Right renal pelvis (tissue), 4 donors: ENCODE measurements at places on chromosomes 6 and 20.

- no peak for DNase-seq
Observed at GRCh38 chr20:38631155-38632022, 29.8 kb downstream of the ARHGAP40 start.

DNA sequence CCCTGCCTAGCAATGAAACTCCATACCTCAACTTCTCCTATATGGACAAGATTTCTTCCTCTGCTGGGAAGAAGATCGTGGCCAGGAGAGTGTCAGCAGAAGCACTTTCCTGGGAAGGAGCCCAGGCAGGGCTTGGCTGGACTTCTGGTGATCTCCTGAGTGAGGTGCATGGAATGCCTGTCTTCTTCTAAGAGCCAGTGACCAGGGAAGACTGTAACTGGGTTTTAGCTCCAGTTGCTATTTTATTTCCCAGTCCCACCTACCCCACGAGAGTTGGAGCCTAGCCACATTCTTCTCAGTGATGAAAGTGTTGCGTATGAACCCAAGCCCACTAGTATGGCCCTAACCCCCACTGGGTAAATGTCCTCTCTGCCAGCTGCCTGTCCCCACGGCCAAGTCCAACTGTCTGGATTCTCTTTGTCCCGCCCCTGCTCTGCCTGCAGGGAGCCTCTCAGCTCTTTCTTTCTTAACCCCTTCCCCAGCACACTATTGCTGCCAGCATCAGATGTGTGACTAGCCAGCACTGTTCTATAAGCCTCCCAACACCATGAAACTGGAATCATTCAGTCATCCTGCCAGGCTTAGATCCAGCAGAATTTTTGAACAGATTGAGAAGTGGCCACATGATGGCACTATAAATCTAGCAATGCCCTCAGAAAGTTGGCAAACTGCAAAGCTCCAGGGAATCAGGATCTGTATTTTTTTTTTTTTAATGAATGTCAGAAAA lies 69.8 kb upstream of the FAM184A start:
- no peak for DNase-seq

DNA sequence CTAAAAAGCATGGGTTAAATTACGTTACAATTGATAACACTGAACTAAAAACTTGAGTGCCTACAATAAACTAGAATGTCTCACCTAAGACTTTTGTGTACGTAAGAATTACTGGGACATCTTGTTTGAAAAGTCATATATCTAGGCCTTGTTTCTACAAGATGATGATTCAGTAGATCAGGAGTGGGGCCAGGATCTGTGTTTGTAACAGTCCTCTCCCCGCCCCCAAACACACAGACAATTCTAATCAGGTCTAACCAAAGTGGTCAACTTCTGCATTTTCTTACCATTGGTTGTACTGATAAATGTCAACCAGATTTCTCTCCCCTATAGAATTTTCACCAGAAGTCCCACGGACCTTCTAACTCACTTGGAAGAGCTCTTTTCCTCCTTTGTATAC lies 56.9 kb downstream of the RAMACL start:
- no peak for DNase-seq

DNA sequence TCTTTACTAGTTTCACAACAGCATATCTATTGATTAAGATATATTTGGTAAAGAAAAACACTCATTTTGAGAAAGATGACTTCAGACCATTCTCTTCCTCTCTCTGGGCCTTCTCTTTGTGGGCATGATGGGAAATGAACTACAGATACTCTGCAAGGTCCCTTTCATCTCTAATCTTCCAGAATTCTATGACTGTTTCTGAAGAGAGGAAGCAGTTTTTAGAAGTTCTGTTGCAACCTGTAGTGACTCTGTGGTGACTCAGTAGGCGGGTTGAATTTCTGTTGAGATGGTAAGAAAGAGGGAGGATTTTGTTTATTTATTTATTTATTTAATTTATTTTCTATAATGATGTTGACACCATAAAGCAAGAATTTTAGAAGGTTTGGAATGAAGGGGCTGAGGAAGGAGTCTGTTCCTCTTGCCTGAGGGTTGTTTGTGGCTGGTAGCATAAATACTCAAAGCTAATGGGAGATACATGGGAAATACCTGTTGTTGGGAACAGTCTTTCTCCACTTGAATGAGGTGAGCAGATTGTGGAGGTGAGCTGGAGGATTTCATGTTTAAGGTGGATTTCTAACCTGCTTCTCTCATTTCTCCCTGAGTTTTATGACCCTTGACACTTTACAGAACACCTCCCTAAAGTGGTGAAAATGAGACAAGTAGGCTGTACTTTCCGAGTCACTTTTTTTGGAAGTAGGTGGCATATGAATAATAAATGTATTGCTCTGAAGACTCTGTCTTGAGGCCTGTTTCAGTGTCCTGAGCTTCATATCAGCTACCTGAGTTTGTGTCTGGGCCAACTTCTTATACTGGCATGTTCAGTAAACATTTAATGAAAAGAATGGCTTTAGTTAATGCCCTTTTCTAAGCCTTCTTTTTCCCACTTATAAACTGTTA lies 15.0 kb downstream of the ACSS2 start:
- no peak for DNase-seq

- DNase-seq: no peak
Observed at GRCh38 chr6:39018103-39018502, 30.5 kb upstream of the GLP1R start.

DNA sequence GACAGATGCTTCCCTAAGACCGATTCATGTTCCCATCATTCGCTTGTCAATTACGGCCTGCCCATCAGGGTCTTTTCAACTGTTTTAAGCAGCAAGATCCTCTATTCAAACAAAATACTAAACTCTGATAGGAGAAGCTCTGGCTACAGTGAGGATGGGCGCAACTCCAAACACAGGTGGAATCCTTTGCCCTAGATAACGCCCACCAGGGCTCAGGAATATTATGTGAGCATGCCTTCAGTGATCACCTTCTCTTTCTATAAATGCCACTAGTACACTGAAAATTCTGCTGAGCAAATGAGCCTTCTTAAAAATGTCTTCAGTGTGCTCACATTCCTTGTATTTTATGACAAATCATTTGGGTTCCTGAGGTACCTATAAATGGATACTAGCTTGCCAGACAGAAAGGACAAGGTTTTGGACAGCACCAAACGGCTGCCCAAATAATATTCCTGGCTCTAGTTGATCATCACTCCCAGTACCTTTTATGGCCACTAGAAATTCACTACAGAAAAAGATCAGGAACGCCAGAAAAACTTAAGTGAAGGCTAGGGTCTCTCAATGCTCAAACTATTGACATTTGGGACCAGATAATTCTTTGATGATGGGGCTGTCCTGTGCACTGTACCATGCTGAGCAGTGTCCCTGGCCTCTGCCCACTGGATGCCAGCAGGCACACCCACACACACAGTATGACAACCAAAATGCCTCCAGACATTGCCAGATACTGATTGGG lies 13.1 kb downstream of the ZNF217 start:
- DNase-seq: no peak

DNA sequence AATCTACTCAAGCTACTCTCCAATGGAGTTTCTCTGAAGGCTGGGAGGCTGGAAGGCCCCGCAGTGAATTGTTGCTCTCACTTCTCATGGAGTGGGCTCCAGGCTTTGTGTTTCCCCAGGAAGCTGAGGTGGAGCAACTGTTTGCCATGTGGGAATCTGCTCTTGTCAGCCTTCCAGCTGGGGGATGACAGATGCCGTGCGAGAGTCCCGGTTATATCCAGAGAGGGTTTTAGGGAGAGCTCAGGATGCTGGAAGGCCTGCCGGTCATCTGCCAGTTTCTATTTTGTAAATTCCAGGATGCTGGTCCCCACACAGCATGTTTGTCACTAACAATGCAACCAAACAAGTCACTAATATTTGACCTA lies 98.2 kb upstream of the NAA20 start:
- no peak for DNase-seq

DNA sequence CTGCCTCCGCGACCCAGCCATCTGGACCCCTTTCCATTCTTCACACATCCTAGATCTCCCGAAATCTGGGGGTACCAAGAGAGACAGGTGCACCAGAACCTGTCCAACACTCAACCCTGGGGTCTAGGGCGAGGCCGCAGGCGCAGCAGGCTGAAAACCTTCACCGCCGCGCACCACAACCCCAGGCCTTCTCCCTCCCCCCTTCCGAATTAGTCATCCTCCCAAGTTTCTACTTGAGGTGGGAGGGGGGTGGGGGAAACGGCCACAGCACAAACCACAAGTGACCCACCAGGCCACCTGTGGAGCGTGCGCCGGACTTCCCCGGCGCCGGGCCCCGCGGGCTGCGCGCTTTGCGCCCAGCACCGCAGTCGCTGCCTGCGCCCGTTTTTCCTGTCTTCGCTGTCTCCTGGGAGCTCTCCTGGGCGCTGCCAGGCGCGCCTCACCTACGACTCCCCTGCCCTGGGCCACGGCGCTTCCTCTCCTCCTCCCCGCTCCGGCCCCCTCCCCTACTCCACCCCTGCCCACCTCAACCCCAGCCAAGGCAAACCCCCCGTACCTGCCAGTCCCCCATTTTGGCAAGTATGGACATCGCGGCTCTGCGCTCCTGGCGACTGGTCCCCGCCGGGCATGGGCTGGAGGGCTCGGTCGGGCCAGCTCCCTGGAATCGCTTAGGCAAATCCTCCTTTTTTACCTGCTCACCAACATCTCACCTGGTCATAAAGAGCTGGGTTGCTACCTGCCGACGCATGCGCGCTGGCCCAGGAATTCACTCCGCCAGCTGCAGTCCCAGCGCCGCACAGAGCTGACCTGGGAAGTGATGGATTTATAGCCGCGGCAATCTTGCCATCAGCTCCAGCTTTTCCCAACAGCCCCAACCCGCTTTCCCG lies 4.2 kb upstream of the TFAP2A start:
- no peak for DNase-seq

DNA sequence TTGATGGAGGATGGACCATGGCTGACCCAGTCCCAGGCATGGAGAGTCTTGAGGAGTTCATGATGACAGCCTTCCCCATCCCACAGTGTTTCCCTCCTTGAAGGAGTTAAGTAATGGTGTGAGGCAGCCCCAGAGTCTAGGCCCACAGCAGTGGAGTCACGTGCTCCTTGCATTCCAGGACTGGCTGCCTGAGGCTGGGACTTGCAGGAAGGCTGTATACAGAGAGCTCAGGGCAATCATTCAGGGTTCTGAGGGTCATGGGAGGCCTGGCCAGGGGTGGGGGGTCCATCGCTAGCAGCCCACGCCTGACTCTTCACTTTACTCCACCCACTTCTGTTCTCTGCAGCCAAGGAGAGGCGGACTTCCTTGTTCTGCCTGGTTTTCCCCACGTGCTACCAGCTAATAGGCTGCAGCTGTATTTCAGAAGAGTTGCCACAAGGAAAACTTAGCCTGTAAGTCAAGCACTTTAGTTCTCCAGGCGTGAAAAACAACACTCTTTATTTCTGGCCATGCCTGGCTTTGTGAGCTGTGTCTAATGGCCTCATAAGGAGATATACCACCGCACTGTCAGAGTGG lies 272.5 kb downstream of the DHX35 start:
- peak; percentile 44 for DNase-seq

- no peak for DNase-seq
Observed at GRCh38 chr6:16316741-16317251, 78.4 kb downstream of the GMPR start.

GRCh38 chr6:120965814-120966213 lies 368.5 kb downstream of the TBC1D32 start:
- no peak for DNase-seq

- DNase-seq: no peak
Observed at GRCh38 chr20:21523895-21524294, 10.0 kb upstream of the NKX2-2 start.

DNA sequence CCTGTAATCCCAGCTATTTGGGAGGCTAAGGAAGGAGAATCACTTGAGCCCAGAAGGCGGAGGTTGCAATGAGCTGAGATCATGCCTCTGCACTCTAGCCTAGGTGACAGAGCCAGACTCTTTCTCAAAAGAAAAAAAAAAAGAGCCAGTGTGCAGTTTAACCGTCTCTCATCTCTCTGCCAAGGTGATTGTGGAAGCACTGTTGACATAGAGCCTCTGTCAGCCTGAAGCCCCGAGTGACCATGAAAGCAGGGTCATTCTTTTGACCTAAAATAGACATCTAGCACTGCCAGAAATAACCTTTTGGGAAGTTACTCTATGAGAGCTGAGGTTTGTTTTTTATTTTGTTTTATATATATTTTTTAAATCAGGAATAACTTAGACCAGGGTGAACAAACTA lies 7.4 kb downstream of the DEFB127 start:
- no peak for DNase-seq

DNA sequence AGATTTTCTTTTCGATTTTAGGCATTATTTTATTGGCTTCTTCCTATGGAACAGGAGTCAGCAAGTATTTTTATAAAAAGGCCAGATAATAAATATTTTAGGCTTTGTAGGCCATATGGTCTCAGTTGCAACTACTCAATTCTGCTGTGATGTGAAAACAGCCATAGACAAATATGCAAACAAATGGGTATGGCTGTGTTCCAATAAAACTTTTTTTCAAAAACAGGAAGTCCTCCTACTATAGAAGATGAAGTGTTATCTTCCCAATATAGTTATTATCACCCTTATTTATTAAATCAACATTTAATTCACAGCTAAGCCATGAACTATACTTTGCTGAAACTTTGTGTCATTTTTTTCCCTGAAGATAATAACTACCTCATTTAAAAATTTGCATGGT lies 57.2 kb downstream of the CHD6 start:
- no peak for DNase-seq

DNA sequence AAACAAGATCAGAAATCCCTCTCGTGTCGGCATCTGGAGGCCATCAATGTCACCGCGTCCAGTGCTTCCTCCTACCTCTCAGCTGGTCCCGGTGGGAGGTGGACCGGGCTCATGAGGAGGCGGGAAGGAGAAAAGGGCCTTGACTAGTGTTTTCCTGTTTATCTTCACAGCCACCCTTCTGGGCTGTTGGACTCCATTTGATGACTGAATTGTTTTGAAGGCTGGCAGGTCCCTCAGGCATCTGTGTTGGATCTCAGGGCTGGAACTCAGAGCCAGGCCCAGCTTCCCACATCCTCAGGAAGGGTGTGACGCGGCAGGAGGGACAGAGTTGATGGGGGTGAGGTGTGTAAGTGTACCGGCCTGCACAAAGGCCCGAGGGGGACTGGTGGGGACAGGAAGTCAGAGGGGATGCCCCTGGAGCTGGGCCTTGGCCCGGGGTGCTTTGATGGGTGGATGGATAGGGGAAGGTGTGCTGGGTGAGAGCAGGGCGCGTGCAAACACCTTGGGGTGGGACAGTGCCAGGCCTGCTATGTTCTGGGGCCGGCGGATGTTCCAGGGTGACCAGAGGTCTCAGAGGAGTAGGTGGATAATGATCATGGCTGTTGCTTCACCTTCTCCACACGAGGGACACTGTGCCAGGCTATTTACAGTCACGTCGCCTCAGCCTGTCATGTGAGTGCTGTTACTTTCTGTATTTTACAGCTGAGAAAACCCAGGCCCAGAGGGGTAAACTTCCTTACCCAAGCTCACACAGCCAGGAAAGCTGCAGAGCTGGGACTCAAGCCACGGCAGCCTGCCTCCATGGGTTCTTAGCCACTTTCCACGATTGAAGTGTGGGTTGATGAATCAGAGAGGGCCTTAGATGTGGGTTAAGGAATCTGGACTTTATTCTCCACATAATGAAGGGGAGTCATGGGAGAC lies 17.9 kb upstream of the CHMP4B start:
- DNase-seq: no peak

- no peak for DNase-seq
Observed at GRCh38 chr6:137723273-137724017, 143.6 kb upstream of the TNFAIP3 start.

- DNase-seq: no peak
Observed at GRCh38 chr6:17418281-17419188, 25.1 kb downstream of the CAP2 start.

GRCh38 chr6:30891816-30892538 lies 7.7 kb downstream of the DDR1 start:
- no peak for DNase-seq
